EL (cell line): ENCODE measurements at places on chromosomes 4 and X.

GRCh38 chr4:17322514-17322913, 189.4 kb downstream of the QDPR start:
- no peak for DNase-seq

DNA sequence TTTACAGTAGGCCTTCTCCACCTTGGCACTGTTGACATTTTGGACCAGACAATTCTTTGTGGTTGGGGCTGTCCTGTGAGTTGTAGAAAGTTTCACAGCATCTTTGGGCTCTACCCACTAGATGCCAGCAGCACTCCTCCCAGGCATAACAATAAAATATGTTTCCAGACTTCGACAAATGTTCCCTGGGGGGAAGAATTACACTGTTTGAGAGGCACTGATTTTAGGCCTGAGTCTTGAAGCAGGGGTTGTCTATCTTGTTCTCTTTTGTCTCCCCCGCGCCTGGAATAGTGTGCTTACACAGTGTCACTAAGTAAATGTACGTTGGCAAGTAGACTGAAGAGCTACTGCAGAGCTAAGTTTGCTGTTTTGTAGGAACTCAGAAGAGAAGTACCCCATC, 254.4 kb upstream of the BOD1L1 start:
- peak; percentile 14 for DNase-seq

- no peak for DNase-seq
Measured at GRCh38 chr4:876780-877179, 50.9 kb upstream of the CPLX1 start.

DNA sequence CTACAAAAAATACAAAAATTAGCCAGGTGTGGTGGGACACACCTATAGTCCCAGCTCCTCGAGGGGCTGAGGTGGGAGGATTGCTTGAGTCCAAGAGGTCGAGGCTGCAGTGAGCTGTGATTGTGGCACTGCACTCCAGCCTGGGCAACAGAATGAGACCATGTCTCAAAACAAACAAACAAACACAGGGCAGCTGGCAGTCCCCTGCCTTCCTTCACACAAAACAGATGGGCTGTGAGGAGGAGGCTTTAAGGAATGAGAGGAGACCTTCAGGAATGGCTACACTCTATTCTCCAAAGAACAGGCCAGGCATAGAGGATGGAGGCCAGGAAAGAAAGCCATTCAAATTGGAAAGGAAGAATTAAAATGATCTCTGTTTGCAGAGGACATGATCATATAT, 65.6 kb upstream of the MAML3 start:
- no peak for DNase-seq

DNA sequence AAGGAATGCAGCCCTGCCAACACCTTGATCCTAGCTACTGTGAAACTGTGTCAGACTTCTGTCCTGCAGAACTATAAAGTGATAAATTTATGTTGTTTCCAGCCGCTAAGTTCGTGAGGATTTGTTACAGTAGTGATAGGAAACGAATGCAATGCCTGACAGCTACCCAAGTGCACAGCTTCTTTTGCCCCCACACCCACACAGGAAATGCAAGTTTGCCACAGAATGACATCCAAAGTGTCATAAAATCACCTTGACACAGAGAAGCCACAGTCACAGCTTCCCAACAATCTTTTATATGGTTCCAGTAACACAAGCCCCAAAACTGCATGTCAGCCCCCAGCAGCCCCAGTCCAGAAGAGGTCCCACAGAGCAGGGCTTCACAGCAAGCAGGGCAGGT, 216.9 kb upstream of the S100G start:
- DNase-seq: no peak

- no peak for DNase-seq
Measured at GRCh38 chr4:16817286-16817685, 81.2 kb downstream of the LDB2 start.

DNA sequence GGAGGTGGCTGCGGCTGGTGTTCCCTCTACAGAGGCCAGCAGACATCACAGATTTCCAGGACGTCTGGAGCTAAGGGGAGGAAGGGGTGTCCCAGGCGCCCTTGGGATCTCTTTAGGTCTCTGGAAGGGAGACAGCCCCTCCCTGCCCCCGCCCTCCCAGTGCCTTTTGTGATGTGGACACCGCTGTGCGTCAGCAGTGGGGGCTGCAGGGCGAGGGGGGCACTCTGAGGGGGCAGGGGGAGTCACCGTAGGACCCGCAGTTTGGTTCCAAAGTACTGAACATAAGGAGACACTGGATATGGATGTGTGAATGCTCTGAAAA, 25.6 kb upstream of the MXD4 start:
- DNase-seq: no peak

- peak; percentile 47 for DNase-seq
Measured at GRCh38 chrX:71315917-71316316, 14.4 kb downstream of the ITGB1BP2 start.

GRCh38 chr4:57037982-57038604, 59.4 kb downstream of the POLR2B start:
- peak; percentile 39 for DNase-seq

DNA sequence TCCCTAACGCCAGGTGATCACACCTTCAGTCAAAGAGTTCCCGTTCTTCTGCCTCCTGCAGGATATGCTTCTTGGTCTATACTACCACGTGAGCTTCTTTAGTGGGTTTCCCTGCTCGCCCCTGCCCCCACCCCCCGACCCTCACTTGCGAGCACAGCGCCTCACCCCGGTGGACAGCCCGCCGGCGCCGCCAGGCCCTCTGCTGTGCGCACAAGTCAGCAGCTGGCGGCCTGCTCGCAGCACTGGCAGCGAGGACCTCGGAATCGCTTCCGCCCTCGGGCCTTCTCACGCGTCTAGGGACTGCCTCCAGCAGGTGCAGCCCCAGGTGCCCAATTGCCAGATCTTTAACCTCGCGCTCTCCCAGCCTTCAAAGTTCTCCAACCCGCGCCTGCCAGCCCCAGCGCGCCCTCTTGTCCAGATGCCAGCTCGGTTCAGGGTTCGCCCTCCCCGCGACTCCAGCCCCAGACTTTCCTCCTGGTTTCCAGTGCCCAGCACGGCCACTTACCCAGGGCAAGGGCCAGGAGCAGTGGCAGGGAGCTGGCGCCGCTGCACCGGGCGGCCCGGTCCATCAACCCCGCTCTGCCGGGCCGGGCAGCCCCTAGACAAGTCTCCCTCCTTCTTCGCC, 454 bp downstream of the BTC start:
- DNase-seq: peak; percentile 25

DNA sequence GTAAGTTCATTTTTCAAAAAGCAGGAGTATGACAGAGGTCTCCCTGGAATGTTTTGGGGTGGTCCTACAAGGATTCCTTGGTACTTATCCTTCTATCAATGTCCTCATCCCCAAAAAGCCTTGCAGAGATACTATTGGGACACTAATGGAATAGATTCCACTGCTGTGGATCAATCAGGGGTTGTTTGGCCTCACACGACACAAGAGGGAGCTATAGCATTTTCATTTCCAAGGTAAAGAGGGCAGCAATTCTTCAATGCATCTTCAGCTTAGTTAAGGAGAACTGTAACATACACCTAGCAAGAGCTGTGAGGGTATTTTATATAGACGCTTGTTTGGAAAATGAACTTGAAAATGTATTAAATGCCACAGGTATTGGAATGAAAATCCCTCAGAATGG, 50.9 kb downstream of the USP26 start:
- no peak for DNase-seq

DNA sequence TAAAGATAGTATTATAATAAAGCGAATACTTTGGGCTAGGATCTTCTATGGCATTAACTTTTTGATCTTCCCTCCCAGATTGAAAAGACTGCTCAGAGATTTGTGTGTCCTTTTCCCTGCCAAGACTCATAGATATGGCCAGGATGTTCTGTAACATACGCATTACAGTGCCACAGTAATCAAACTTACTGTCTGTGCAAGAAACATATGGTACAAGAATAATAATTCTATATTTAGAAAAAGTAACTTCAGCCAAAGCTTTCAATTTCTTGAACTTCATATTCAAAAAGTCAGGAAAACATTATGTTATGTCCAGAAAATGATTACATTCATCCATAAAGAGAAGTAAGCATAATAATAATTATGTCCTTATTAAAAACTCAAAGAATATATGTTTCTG, 100.9 kb upstream of the GUCY1A1 start:
- DNase-seq: no peak

GRCh38 chr4:26140150-26140898, 180.5 kb upstream of the RBPJ start:
- peak; percentile 83 for DNase-seq

DNA sequence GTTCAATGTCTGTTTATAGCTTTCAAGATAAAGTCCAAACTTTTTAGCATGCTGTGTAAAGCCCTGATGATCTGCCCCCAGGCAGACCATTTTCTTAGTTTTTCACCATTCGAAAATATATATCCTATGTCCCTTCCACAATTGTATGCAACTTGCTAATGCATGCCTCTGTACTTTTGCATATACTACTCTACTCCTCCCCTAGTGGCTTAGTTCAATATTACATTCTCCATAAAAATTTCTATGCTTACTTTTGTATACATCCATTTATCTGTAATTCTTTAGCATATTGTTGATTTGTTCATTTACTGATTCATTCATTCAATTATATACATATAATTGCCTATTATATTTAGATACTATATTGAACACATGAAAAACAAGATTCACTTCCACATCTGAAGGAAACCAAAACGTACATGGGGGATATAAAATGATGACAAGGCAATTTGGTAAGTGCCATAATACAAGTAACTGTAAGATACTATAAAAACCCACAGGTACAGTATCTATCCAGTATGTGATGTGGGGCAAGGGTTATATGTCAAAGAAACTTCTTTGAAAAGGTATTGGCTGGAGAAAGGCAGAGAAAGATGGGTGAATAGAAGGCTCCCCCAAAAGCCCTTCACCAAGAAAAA, 902.5 kb downstream of the FAM133A start:
- DNase-seq: no peak

DNA sequence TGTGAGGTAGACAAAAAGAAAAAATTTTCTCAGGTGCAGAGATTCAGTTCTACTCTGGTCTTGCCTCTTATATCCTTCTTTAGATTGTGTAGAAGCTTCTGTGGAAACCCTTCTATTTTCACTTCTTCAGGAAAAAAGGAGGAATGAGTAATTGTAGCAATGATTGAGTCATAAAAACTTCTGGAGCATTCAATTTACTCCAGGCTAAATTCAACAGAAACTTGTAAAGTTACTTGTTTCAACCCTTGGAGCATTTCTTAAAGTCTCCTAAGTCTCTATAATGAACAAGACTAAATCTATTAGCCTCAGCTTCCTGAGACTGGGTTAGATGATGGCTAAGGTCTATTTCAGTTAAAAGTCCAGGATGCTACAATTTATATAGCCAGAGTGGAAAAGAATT, 29.9 kb downstream of the BOD1L1 start:
- DNase-seq: peak; percentile 32

GRCh38 chr4:38539501-38539900, 124.5 kb upstream of the KLF3 start:
- no peak for DNase-seq

GRCh38 chrX:40012039-40012867, 85.5 kb downstream of the BCOR start:
- DNase-seq: peak; percentile 52

DNA sequence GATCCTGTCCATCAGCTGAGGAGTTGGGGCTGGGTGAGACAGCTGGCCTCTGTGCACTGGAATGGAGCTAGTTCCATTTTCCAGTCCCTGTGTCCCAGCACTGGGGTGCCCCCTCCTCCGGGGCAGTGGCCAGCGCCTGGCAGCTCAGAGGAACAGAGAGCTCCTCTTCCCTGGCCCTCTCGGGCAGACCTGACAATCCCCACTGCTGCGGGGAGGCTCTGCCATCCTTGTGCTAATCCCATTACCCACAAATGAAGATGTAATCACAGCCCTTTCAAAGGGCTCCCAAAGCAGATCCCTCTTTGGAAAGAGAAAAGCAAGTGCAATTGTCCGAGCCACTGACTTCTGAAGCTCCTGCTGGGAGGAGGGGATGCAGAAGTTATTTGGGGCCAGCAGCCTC, 75.1 kb upstream of the MSX1 start:
- DNase-seq: no peak

- peak; percentile 20 for DNase-seq
Measured at GRCh38 chrX:131633285-131633917, 89.5 kb downstream of the OR13H1 start.

GRCh38 chrX:107107459-107107858, 11.2 kb downstream of the RBM41 start:
- DNase-seq: no peak

- no peak for DNase-seq
Measured at GRCh38 chr4:99690472-99690871, 32.8 kb upstream of the C4orf54 start.

- no peak for DNase-seq
Measured at GRCh38 chr4:158739600-158739999, 16.4 kb upstream of the PPID start.

- no peak for DNase-seq
Measured at GRCh38 chrX:85112293-85112692, 108.6 kb downstream of the APOOL start.

DNA sequence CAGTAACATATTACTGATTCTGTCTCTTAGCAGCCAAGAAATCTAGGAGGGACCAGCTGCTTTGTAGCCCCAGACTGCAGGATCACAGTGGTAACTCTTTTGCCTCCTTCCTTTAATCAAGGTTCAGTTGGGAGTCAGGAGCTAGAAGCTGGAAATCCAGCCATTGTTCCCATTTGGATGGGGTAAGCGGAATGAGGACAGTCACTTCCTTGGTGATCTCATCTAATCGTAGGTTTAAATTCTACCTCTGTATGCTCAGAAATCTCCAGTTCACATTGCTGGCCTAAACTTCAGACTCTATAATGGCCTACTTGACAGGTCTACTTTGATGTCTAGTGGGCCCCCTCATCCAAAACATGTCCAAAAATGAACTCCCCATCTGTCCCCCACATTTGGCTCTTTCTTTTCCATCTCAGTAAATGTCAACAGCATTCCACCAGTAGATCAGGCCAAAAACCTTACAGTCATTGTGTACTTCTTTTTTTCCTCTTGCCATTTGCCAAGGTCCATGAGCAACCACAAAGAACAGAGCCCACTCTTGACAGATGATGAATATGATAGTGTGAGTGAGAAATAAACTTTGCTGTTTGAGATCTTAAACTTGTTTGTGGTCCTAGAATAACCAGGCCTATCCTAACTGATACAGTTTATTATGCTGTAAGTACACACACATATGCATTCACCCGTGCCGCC, 40.1 kb downstream of the WWC2 start:
- DNase-seq: no peak

GRCh38 chr4:140326395-140326993, 47.0 kb upstream of the SCOC start:
- peak; percentile 55 for DNase-seq

GRCh38 chr4:68494688-68495087, 47.4 kb downstream of the TMPRSS11E start:
- no peak for DNase-seq

DNA sequence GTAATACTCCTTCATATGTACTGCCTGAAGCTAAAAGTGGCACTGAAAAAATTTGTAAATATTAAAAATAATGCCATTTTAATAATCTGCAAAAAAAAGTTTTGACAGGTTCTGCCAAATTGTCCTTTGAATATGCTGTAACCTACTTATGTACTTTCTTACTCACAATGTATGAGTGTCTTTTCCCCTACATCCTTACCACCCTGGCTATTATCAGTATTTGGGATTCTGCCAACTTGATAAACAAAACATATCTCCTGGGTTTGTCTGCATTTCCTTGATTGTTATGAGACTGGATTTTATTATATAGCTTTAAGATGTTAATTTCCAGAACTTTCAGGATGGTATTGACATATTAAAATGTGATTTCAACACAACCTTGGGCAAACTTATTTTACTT, 187.9 kb downstream of the CHM start:
- no peak for DNase-seq

GRCh38 chrX:46670316-46670715, 88.6 kb downstream of the SLC9A7 start:
- DNase-seq: no peak
